ENCODE measurements at places on chromosomes 2 and 18.

DNA sequence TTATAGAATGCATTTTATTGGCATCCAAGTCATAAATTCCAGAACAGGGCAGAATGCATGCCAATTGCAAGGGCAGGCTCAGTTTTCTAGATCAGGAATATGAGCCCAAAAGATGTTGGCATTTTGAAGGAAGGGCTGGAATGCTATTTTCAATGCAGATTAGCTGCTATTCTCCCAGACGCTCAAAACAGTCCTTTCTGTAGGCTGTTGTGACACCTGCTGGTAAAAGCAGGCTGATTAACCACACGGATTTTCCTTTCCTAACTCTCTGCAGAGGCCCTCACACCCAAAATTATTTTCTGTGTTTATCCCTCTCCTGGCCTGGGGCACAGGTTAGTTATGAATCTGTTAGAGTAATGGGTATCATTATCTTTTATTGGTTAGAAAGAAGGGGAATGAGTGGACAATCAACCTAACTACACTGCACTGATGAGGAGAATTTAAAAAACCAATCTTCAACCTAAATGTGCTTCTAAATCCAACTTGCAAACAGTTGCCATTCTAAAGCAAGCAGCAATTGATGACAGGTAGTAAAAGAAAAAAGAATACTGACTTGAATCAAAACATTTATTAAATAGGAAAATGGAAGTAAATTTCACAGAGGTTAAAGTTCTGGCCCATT is 94.0 kb downstream of the PLA2R1 start:
- peak; percentile 7 for DNase-seq

- no peak for DNase-seq
These were observed 201.5 kb downstream of the MTX2 start for GRCh38 chr2:176470713-176471112.

- DNase-seq, result no peak
These were observed 518.3 kb downstream of the XIRP2 start for GRCh38 chr2:167406558-167406957.

DNA sequence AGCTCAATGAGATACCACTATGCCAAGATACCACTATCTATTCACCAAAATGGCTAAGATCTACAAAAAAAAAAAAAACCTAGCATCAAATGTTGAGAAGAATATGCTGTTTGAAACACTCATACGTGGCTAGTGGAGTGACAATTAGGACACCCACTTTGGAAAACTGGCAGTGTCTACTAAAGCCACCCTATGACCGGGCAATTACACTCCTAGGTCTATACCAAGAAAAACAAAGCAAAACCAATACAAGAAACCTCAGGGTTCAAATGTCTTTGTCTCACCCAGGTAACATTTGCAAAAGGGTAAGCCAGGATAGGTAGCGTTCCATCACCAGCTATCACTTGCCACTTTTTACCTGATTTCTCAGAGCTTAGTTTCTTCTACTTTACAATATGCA is 123.6 kb upstream of the CAB39 start:
- DNase-seq, result no peak

DNA sequence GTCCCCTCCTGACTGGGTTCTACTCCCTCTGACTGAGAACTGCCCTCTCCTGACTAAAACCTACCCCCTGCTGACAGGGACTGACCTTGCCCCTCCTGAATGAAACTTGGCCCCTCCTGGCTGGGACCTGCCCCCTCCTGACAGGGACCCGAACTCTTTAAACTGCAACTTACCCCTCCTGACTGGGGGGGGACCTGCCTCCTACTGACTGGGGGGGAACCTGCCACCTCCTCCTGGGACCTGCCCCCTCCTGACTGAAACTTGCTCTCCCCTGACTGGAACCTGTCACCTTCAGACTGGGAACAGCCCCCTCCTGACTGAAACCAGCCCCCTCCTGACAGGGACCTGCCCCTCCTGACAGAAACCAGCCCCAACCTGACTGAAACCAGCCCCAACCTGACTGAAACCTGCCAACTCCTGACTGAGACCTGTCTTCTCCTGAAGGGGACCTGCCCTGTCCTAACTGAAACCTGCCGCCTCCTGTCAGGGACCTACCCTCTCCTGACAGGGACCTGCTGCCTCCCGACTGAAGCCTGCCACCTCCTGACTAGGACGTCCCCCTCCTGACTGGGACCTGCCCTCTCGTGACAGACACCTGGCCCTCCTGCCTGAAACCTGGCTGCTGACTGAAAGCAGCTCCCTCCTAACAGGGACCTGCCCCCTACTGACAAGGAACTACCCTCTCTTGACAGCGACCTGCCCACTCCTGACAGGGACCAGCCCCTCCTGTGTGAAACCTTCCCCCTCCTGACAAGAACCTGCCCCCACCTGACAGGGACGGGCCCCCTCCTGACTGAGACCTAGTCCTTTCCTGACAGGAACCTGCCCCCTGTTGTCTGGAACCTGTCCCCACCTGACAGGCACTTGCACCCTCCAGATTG is 87.1 kb downstream of the PXDN start:
- DNase-seq, result no peak

DNA sequence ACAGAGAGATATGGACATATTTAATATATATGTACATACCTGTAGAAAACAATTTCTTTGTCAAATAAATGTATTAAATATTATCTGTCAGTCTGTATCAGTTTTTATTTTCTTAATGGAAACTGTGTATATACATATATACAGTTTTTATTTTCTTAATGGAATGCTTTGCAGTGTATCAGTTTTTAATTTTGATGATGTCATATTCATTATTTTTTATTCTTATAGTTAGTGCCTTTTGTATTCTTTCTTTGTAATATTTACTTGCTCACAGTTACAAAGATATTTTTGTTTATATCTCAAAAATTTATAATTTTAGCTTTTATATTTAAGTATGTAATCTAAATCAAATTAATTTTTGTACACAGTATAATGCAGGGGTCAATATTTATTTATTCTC is 20.6 kb downstream of the KCNH7 start:
- no peak for DNase-seq

Measured in activated CD4-positive, alpha-beta T cell treated with anti-CD3 and anti-CD28 coated beads for 24 hours (primary cell).